ENCODE measurements at places on chromosomes 5 and 9.

DNA sequence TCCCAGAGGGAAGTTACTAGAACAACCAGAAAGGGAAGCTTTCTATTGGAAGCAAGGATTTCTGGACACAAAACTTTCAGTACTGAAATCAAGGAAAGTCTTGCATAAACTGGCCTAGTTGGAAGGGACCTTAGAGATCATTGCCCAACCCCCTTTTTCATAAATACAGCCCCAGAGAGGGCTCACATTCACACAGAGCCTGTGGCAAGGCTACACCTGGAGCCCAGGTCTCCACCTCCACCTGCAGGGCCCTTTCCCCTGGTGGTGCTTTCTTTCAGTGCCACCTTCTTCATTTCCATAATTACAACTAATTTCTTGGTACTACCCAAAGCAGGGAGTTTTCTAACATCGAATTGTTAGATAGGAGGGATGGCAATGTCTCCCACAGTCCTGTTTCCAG, 85.7 kb downstream of the ADRB2 start:
- no peak for DNase-seq

- no peak for DNase-seq
Measured at GRCh38 chr9:117815315-117815714, 111.1 kb downstream of the TLR4 start.

GRCh38 chr5:76715486-76715735, 515 bp upstream of the F2R start:
- DNase-seq: no peak

- no peak for DNase-seq
Measured at GRCh38 chr5:8869932-8870331, 675.9 kb downstream of the SEMA5A start.

DNA sequence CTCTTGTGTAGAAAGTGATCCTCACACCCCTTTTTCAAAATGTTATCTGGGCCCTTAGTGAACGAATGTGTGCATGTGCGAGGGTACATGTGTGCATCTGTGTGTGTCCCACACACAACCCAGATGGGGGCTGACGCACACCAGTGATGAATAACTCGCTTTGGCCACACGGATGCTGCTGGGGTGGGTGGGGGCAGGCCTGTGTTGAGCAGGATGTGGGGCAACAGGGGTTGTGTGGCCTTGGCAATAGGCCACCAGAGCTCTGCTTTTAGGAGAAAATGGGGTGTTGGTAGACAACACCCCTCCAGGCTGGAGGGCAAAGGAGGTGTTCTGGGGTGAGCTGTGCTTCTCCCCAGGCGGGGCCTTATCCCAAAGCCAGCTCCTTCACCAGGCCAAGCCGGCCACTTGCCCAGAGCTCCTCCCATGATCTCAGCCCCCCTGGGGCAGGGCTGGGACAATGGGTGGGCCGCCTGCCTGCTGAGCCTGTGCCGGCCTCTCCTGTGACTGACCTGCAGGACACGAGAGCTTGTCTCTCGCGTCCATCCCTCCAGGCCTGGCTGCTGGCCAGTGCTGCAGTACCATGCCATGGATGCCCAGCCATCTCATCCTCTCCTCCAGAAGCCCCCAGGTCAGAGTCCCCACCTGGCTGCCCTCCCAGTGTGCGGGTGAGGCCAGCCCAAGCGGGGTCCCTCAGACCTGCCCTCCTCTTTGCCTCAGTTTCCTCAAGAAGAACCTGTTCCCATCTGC, 1.7 kb downstream of the DBN1 start:
- DNase-seq: peak; percentile 80

- no peak for DNase-seq
Measured at GRCh38 chr5:32604800-32605765, 19.7 kb downstream of the SUB1 start.
